ENCODE measurements at places on chromosomes 4 and X.

DNA sequence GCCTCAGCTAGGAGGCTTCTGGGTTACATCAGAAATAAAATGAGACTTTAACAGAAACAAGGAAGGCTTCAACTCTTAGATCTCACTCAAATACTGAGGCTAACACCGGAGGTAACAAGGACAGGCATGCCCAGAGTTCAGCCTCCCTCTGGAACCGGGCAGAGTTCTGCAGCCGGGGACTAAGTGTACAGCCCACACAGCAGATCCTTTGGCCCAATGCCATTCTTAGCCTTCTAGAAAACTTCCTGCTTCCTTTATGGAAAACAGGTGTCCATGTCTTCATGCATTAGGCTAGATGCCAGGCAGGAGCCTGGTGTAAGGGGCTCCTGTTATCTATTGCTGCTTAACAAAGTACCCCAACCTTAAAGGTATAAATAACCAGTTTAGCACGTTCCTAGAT, 369.7 kb downstream of the BCOR start:
- no peak for DNase-seq

DNA sequence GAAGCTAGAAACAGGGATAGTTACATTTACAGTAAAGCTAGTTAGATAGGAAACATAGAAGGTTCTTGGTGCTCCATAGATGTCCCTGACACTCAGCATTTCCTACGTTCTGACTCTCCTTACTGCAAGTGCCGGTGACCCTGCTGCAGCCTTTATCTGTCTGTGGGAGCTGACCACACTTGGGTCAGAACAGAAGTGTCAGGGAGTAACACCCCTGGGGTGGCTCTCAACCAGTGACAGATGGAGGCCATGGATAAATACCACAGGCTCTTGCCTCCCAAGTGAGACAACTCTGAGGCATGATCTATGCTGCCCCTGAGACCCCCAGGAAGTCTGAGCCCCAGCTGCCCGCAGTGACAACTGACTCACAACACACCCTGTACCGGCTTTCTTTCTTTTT, 69.8 kb downstream of the ANXA3 start:
- DNase-seq, result no peak

DNA sequence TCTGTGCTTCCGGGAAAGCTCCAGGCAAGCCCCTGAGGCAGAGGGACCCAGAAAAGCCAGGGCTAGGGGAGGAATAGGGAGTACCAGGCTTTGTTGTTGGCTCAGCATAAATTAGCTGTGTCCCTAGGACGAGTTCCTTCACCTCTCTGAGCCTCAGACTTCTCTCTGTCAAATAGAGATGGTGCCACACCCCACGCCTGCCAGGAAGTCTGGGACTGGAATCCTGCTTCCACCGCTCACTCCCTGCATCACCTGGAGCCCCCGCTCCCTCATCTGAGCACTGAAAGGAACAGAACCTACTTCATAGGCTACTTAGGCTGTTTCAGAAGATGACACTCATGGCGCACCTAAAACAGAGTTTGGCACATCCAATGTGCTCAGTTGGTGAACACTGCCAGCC, 8.1 kb upstream of the JAKMIP1 start:
- DNase-seq, result no peak

GRCh38 chrX:23849241-23849640, 58.5 kb downstream of the APOO start:
- no peak for DNase-seq

DNA sequence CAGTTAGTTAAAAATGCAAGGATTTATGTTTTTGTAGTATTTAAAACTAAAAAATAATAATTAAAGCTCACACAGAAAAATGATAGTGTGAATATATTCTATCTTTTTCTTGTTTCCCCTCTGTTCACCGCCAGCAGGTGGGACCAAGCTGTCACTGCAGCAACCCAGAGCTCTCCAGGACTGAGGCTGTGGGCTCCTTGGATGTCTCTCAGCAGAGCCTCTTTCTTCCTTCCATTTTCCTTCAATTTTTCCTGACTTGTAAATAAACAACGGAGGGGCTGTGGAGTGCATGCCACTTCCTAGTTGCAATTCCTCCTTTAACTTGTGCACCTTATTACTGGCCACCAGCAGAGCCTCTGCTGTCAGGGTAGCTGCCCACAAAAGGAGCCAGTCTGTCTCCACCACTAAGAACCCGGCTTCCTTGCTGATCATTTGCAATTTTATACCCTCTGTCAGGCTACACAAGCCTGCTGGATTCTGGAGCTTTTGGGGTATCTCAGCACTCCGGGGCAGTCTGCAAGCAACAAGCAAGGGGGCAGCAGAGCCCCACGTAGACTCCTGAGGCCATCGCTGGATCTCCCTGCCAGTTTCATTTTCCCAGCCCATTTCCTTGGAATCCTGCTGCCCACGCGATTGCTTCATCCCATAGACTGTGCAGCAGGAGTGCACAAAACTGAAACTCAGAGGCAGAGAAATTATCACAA, 1467.4 kb downstream of the C4orf33 start:
- DNase-seq, result no peak

- DNase-seq, result no peak
Measured at GRCh38 chrX:118974088-118974907, at the start of gene LONRF3. TSS of gene LONRF3 (plus strand) at chrX:118974618. CDS start at chrX:118974781, 163 bp downstream.

- no peak for DNase-seq
Measured at GRCh38 chrX:65821721-65822496, 154.5 kb downstream of the MSN start.

DNA sequence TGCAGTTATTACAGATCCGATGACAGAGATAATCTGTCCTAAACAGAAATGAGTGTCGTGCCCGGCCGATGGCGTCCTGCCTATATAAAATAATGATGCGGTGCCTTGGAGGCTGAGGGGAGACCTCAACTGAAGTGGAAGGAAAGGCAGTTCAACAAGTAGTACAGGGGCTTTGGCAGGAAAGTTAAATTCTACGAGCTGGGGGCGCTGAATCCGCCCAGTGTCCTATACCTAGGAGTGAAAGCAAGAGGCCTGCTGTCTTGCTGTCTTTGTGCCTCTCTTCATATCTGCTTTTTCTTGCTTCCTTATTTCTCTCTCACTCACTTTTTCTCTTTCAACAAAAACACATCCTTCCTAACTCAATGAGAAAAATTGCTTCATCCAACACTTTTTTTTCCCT, 82.2 kb upstream of the PRPS2 start:
- no peak for DNase-seq

DNA sequence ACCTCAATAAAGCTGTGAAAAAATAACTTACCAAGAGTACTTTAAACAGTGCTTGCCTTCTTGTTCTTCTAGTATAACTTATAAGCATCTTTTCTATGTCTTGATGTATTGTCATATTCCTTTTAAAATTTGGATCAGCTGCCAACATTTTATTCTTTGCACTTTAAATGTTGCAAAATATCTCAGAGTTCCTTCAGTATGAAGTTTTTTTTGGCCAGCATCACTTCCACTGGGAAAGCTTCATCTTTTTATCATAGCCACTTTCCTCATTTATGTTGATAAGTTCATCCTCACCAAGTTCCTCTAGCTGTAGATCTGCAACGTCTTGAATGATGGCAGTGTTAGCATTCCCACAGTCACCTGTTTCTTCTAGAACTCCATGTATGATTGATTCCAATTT, 24.2 kb downstream of the CXorf58 start:
- no peak for DNase-seq

- no peak for DNase-seq
Measured at GRCh38 chr4:138627096-138627495, 384.9 kb upstream of the SLC7A11 start.

DNA sequence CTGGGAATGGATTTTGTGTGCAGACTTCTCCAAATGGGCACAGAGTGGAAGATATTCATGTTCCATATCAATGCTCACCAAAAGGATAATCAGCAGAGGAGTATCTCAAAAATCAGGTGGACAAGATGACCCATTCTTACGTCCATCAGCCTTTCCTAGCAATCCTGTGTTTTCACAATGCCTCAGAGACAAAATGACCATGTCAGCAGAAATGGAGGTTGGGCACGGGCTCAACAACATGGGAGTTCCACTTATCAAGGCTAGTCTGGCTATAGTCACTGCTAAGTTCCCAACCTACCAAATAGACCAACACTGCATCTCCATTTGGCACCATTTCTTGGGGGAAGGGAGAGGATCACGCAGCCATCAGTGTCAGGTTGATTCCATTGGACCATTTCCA, 179.0 kb downstream of the COX7B2 start:
- DNase-seq, result no peak

GRCh38 chr4:152368001-152368400, 167.9 kb downstream of the FBXW7 start:
- peak; percentile 23 for DNase-seq

GRCh38 chr4:1600211-1600780, 83.8 kb downstream of the FAM53A start:
- no peak for DNase-seq

DNA sequence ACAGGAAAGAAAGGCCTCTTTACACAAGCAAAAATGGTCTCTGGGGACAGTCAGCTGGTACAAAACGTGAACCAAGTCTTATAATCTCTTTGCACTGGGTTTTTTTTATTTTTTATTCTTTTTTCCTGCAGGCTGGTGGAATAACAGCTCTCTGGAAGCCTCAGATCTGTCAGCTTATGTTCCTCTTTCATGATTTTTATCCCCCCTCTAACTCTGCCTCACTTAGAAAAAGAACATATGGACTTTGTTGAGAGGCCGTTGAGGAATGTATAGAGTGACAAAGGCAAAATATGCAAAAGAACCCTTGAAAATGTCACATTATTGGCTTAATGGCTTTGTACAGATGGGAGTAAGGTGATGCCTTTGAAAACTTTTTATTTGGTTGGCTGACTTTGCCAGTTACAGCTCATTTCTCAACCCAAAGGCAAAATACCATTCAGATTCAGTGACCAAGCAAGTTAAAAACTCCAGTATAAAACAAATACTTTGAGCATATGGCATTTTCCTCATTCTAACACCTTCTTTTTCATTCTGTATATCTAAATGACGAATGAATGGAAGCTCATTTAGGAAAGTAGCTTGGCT, 111.1 kb downstream of the RNF150 start:
- no peak for DNase-seq

- DNase-seq, result no peak
Measured at GRCh38 chr4:148068065-148068911, 336.4 kb downstream of the ARHGAP10 start.

- no peak for DNase-seq
Measured at GRCh38 chr4:31442236-31442635, 722.1 kb downstream of the PCDH7 start.

DNA sequence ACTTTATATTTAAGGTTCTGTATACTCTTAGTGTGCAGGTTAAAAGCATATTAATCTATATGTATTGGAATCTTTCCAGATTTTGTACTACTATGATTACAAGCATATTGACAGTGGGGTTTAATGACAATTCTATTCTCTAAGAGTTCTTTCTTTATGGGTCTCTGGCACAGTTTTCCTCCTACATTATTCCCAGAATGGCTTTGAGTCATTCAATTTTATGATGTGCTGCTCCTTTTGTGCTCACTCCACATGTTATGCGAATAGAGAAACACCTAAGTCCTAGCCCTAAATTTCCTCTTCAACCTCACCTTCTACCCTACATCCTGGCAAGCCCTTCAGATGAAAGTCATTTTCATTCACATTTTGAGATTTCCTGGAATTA, 209.9 kb upstream of the DIAPH2 start:
- DNase-seq, result no peak

- DNase-seq, result no peak
Measured at GRCh38 chr4:129098531-129099001, 2.6 kb downstream of the C4orf33 start.

- DNase-seq, result no peak
Measured at GRCh38 chr4:36224972-36225903, 19.1 kb downstream of the ARAP2 start.

Measured in DMS79 treated with DMSO at 0.1 percent for 48 hours (cell line).